KG1 (cell line): ENCODE measurements at places on chromosomes 13 and 19.
A peak's percentile ranks its signal among the peaks of the same experiment; 100 is the strongest.

GRCh38 chr19:58059671-58060078, 593 bp downstream of the ZNF135 start:
- DNase-seq, result no peak

GRCh38 chr13:32059511-32059984, 28.0 kb downstream of the FRY start:
- DNase-seq, result no peak

DNA sequence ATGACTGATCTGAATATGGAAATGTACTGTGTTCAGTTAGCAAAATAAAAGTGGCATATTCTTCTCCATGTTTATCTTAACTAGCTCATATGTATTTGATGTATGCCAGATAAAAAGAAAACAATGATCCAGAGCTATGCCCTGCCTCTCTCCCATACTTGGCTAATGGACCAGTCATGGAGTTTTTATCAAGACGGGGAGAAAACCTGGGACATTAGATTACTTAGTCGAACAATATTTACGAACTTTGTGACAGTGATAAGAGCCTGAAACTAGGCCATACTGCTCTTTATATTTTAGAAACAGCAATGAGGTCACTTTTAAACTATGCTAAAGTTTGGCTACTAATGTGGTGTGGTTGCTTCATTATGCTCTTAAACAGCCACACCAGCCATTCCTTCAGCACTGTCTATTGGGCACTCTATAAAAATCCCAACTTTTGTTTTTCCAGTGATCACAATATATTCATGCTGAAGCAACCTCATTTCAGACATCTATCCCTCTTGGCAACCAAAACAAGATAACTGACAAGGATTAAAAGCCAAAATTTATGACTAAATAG, 265.0 kb downstream of the FGF14 start:
- no peak for DNase-seq

DNA sequence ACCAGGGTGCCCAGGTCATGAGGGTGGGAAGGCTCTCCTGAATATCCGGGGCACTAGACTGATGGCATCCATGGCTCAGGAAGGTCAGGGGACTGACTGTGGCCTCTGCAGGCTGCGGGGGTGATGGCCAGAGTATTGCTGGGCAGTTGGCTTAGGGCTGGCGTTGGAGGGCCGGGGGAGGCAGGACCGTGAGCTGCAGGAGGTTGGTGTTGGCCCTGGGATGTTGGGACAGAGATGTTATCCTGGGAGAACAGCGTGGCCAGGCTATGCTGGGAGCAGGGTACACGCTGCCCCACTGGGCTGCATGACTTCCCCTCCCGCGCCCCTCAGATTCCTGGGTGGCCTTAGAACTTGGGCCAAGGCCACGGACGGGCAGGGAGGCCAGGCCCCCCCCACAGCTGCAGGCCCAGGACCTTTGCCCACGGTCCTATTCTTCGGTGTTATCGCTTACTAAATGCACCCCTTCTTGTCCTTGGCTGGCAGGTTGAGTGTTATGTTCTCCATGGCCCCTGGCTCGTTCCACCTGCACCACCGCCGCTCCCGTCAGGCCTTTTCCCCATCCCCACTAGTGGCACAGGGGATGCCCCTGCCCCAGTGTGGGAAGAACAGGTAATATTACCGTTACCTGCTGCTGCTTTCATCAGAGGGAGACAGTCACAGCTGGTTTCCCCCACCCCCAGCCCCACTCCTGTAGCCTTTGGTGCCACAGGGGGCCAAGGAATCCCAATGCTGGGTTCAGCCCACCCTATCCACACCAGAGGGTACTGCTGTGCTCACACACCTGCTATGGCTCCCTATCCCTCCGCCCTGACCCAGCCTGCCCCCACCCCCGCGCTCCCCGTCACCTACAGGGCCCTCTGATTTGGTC, 3.2 kb upstream of the ISYNA1 start:
- no peak for DNase-seq

- DNase-seq, result no peak
These were observed 59.4 kb downstream of the TSC22D1 start for GRCh38 chr13:44516771-44517170.

GRCh38 chr19:2096034-2096479, at the start of gene MOB3A:
TSS of gene MOB3A (minus strand) at chr19:2096326. CDS start at chr19:2078560, 17,766 bp downstream.
- peak; percentile 88 for DNase-seq

DNA sequence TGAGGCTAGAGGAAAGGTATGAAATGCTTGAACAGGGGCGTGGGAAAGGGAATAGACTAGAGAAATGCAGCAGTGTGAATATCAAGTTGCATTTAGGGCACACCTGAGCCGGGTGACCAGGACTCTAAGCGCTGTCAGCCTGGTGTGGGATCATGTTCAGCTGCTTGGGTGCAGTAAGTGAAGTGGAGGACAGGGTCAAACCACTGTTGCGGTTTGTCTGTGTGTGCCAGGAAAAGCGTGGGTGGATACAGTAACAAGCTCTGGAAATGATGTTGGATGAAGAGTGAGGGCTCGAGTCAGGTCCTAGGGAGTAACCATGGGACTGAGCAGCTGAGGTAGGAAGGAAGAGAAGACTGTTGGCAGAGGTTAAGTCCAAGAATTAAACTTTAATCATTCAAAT, 15.8 kb downstream of the DGKH start:
- no peak for DNase-seq

DNA sequence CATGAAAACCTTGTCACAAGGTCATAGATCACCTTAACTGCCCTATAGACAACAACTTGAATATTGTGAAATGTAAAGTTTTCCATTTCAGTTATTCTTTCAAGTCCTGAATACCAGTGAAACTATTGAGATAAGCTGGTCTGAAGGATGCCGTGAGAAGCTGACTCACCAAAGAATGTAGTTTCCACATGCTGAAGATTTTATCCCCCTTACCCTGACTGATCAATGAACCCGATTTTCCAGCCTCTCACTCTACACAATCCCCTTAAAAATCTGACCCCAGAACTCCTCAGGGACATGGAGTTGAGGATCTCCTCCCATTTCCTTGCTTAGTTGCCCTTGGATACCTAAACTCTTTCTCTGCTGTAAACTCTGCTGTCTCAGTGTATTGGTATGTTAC, 67.5 kb downstream of the POSTN start:
- no peak for DNase-seq

- DNase-seq, result no peak
These were observed 14.9 kb downstream of the SSC5D start for GRCh38 chr19:55503157-55503501.

GRCh38 chr13:23354520-23354919, 79.0 kb downstream of the SACS start:
- DNase-seq, result no peak

- DNase-seq, result peak; percentile 75
These were observed 34.7 kb upstream of the ESD start for GRCh38 chr13:46831588-46832194.

GRCh38 chr13:113655346-113656002, 2.5 kb downstream of the ATP4B start:
- no peak for DNase-seq

- DNase-seq, result no peak
These were observed 24.1 kb downstream of the KLF5 start for GRCh38 chr13:73082895-73083294.

GRCh38 chr13:32047088-32047487, 15.5 kb downstream of the FRY start:
- no peak for DNase-seq

DNA sequence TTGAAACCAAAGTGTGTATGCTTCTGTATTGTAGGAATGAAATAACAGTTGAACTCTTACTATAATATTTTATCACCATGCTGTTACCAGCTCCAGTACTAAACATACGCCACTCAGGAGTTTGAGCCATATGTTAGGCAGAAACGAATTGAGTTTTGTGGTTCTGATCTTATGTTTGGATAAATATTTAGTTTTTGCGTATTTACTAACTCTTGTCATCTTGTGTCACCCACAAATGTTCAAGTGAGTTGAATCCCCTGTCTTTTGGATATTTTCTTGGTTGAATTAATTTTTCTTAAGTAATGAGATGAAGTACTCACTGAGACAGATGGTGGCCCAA, 1.5 kb downstream of the FNDC3A start:
- DNase-seq, result no peak

DNA sequence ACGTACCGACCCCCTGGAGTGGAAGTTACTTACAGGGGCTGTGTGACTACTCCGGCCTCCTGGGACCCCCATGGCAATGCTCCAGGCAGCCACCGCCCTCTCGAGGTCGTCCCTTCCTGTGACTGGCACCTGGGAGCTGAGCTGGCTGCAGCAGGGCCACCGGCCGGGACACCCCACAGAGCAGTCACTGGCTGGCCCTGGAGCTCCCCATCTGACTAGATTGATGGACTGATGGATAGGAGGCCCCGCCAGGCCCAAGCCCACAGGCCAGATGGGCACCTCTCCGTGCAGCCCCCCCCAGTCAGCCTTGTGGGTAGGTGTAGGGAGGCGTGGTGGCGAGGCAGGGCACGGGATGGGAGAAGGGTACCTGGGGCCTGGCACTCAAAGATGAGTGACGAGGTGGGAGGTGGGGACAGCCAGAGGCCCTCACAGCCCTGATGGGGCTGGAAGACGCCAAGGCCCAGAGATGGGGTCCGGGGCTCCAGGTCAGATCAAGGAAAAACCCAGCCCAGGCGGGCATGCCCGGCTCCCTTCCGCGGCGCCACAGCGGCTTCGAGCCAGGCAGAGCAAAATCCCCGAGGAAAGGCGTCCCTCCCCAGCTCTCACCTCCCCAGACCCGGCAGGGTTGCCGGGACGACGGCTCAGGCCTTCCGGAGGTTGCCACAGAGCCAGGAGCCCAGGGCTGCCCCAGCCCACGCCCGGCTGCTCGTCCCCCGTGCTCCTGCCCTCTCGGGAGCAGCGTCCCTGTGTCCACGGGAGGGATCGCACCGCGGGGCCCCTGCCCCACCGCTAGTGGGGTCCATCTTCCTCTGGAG, 8.4 kb downstream of the SLC39A3 start:
- no peak for DNase-seq
